Cerebellum (tissue), 4 donors: ENCODE measurements at places on chromosomes 16 and 17. TPM values are rescaled to one million over a fixed set of nuclear protein-coding genes. Genes with fewer than 3 reads are reported as not detected.
A peak's percentile ranks its signal among the peaks of the same experiment; 100 is the strongest.

CRHR1 gene
- 7.5 TPM for total RNA-seq

RNF112 gene
- 16.9 TPM for total RNA-seq

DHRS7B gene
- total RNA-seq = 12.8 TPM

DNA sequence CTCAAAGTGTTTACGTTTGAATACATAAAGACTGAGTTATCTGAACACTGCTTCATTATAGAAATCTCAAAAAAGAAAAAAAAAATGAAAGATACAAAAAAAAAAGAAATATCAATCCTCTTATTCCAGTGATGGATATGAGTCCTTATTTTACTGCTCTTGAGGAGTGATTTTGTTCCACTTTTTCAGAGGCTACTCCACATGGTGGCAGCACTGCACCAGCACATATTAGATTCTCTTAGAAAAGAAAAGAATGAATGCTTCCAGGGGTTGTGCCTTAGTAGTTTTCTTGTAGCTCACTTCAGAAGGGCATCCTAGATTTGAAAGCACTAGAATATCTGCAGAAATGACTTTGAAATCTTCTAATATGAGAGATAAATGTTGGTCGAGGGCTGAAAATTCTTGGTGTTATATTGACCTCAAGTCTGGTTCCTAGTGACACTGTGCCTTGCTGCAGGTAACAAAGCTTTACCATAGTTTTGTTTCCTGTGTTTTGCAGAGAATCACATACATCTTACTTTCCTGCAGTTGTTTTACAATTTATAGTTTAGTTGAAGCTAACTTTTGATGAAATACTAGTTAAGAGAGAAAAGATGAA lies 25.9 kb downstream of the AP2B1 start:
- peak; percentile 12 for DNase-seq

DNA sequence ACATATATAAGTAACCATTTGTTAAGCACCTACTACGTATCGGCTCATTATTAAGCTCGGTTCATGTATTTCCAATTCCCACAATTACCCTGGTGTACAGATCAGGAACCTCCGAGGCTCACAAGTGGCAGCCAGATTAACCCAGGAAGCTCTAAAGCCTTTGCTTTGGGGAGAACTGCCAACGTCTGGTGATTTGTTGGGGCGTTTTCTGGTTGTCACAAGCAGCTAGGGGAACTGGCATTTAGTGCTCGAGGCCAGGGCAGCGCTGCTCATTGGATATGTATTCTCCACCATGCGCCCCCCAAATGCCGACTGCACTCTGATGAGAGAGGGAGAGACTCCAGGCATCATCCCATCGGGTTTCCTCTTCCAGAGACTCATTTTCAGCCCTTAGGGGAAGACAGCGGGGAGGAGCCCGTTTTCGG lies 541 bp downstream of the ZNF18 start:
- peak; percentile 50 for DNase-seq

DNA sequence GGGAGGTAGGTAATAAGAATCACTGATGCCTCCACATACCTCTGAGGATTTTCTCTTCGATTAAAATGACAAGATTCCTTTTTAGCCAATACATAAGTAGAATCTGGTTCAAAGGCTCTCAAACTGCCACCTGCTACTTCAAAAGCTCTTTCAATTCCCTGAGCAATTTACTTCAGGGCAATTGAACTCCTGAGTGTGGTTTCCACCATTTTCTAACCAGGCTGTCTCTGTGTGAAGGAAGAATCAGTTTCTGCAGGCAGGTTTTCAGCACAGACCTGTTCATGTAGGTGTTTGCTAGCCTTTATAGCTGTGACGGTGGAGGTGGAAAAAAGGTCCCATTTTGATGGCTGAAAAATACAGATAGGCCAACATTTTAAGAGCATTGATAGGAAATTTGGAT lies 18.2 kb upstream of the HS3ST3B1 start:
- DNase-seq = no peak

- no peak for DNase-seq
Observed at GRCh38 chr16:3859889-3860288, 20.6 kb downstream of the CREBBP start.

GRCh38 chr17:31013844-31014243 lies 43.0 kb downstream of the RNF135 start:
- DNase-seq = no peak

DNA sequence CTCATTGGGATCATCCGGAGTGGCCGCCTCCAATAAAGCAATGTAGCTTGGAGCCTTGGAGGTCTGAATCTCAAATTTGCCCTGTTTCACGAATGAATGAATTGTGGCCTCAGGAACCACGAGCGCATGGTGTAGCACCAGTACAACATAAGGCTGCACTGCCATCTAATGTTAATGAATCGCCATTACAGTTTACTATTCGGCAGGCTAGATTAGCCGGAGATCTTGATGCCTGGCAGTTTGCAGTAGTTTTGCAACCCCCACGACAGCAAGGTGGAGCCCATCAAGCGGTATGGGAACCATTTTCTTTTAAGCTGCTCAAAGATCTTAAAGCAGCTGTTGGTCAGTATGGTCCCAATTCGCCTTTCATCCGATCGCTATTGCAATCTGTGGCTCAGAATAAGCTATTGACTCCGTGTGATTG lies 18.8 kb downstream of the ALOX15B start:
- peak; percentile 84 for DNase-seq

- DNase-seq = no peak
Observed at GRCh38 chr17:77831474-77832179, 126.9 kb upstream of the TNRC6C start.

DNA sequence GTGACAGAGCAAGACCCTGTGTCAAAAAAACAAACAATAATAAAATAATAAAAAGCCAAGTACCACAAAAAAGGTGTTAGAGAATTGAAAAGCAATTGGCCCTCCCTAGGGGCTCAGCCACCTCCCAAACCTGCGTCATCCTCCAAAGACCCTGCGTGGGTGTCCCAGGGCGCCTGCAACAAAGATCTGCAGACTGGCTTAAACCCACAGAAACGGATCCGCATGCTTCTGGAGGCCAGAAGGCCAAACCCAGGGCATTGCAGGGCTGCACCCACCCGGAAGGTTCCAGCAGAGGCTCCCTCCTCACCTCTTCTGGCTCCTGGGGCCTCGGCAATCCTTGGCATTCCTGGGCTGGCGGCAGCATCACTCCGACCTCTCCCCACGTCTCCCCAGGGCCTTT lies 1.5 kb downstream of the ENPP7 start:
- DNase-seq = no peak

GRCh38 chr17:16353317-16354174 lies at the start of gene CENPV:
Gene CENPV, minus strand, starts transcription at chr17:16353469. Its CDS starts 33 bp downstream, at chr17:16353436.
- DNase-seq = peak; percentile 79

DNA sequence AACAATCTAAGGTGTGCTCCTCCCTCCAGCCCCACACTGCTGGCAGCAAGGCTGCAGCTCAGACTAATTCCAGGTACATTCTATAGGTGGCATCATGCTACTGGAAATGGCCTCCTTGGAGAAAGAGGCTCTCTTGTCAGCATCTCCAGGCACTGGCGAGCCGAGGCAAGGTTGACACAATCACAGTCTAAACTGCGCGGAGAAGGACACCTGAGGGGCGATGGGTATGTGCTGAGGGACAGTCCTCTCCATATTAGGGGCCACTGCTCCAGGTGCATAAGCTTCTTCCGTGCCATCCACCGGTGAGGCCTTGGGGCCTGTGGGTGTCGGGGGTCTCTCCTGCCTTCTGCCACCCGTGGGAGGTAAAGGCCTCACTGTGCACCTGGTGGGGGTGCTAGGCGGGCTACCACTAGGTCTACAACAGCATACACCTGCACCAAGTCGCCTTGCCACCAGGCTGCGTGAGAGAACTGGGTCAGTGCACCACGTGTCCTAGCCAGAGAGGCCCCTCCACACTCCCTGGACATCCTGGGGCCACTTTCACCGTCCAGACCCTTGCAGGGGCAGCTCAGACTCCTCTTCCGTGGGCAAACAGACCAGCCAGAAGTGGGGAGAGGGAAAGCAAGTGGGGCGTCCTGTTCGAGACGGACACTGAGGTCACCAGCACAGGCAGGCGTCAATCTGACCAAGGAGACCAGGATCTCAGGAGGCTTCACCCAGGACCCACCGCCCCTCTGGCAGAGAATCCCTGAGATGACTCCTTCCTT lies 12.1 kb upstream of the CBX8 start:
- DNase-seq = peak; percentile 65

GRCh38 chr16:83917152-83918120 lies 18.5 kb downstream of the MLYCD start:
- no peak for DNase-seq

- DNase-seq = peak; percentile 97
Observed at GRCh38 chr16:1159973-1160772, 7.3 kb downstream of the CACNA1H start.

DNA sequence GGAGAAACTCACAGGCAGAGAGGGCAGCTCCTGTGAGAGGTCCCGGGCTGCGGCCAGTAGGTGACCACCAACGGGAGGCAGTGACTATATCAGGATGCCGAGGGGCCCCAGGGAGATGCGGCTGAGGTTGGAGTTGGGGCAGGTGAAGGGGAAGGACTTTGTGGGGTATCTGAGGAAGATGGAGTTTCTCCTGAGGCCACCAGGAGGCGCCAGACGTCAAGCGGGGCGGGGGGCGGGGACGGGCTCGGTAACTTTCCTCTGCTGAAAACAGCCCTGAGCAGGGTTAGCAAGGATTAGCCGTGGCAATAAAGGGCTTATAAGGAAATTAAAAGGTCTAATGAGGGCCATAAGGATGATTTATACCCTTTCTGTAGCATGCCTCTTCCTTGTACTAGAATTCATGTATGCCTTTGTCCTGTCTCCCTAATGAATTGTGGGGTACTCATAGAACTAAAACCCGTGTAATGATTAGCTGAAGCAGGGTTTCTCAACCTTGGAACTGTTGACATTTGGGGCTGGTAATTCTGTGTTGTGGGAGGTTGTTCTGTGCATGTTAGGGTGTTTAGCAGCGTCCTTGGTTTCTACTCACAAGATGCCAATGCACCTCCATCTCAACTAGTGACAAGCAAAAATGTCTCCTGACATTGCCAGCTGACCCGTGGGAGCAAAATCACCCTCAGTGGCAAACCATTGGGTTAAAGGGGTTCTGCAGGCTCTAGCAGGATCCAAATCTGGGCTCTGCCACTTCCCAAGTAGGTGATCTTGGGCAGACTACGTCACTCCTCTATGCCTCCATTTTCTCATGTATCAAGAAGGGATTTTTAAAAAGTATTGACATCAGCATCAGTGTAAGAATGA lies 74.8 kb upstream of the GRIN2A start:
- DNase-seq = peak; percentile 30

- no peak for DNase-seq
Observed at GRCh38 chr17:70102531-70102930, 27.5 kb downstream of the KCNJ16 start.

GRCh38 chr16:64590513-64590912 lies 531.4 kb downstream of the CDH11 start:
- no peak for DNase-seq

DNA sequence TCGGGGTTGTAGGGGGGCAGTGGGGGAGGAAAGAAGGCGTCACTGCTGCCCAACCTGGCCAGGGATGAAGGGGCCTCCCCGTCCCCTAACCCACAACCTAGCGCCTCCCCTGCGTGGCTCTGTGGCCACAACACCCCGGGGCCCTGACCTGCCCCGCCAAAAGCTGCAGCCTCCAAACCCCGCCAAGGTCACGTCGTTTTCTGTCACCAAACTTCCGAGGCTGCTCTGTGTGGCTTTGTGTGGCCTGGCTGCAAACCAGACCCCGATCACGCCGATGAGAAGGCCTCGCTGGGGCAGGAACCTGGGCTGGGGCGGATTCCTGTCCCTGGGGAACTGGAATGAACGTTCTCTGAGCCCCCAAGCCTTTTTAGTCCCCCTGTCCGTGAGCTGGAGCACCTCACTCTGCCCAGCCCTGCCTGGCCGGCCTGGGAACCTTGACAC lies 30.5 kb upstream of the CIBAR2 start:
- no peak for DNase-seq

GRCh38 chr17:18039535-18040260 lies 490 bp downstream of the GID4 start:
- peak; percentile 82 for DNase-seq

DNA sequence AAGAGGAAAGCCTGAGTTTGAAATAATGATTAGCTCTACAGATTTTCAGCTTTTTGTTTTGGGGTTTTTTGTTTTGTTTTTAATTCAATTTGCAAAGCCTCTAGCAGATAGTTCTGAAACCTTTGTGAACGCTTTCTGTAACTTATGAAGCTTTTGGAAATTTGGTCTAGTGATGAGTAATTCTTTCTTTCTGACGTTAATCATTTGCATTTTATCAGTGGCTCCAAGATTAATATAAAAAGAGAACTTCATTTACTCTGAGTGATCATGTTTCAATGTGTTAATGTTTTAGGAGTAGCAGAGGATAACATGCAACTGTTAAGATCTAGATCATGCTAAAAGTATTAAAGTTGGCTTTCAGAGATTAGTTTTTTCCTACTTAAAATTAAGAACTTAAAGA lies 160.3 kb upstream of the TBX2 start:
- DNase-seq = no peak

GRCh38 chr16:30131869-30132475 lies 9.0 kb upstream of the MAPK3 start:
- no peak for DNase-seq

DNA sequence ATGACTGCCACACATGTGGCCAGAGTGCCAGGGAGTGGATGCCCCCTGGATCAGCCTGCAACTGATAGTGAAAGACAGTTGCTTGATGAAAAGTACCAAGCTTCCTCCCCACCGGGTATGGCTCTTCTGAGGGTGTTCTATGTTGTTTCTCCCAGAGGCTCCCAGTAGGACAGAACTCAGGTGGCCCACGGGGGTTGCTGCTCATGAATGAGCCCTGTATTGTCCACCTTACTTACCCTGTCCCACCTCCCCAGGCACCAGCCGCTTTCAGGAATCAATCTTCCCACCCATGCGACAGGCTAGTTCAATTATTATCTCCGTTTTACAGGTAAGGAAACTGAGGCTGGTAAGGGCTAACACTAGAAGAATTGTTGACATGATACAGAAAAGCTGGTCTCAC lies 34.9 kb upstream of the RGS9 start:
- no peak for DNase-seq

- DNase-seq = no peak
Observed at GRCh38 chr17:46163929-46164594, 29.2 kb downstream of the KANSL1 start.

- no peak for DNase-seq
Observed at GRCh38 chr17:78960928-78961327, 18.8 kb downstream of the LGALS3BP start.

GRCh38 chr17:41098481-41098880 lies 539 bp upstream of the KRTAP4-8 start:
- DNase-seq = no peak

DNA sequence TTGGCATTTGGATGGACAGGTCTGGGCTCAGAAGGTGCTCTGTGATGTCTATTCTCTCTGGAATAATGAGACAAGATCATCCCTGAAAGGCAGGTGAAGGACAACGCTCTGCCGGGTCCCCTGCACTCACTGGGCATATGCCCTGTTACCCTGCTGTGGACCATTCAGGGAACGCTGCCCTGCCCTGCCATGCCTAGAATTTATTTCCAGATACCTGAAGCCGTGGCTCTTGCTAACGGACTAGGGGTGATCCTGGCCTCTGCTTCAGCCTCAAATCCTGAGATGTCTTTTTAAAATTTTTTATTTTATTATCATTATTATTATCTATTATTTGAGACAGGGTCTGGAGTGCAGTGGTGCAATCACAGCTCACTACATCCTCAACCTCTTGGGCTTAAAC lies 3.9 kb downstream of the SLC5A11 start:
- DNase-seq = no peak
